ENCODE measurements at places on chromosomes 2 and 18. TPM values are rescaled to one million over a fixed set of nuclear protein-coding genes. Genes with fewer than 3 reads are reported as not detected.

DNA sequence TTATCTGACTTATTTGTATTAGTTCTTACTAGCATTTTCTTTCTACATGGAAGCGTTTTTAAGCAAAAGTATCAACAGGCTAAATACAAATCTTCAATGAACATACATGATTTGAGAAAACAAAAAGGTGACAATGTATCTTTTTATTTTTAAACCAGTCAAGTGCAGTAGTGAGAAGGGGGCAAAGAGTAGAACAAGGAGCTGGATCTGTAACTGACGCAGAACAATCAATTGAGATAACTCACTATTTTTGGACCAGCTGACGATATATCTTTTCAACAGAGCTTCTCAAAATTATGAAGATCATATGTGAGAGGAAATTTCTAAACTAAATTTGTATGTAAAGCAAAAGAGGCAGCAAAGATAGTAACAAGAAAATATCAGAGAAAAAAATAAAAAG lies 15.5 kb downstream of the NCKAP1 start:
- no peaks in the 10 kb centered on the region for H3K36me3 ChIP-seq
- no peak for DNase-seq
- H3K4me3 ChIP-seq, result peak overlapping the region; percentile 2
- H3K27ac ChIP-seq, result peak overlapping the region; percentile 83

GRCh38 chr18:30280861-30281470 lies 761.6 kb downstream of the DSC3 start:
- peak; percentile 80 for DNase-seq
- H3K4me3 ChIP-seq, result no peak overlapping the region
- no peaks in the 10 kb centered on the region for H3K27me3 ChIP-seq
- no peaks in the 10 kb centered on the region for H3K4me1 ChIP-seq

The CTAGE1 gene
- not detected for total RNA-seq

DNA sequence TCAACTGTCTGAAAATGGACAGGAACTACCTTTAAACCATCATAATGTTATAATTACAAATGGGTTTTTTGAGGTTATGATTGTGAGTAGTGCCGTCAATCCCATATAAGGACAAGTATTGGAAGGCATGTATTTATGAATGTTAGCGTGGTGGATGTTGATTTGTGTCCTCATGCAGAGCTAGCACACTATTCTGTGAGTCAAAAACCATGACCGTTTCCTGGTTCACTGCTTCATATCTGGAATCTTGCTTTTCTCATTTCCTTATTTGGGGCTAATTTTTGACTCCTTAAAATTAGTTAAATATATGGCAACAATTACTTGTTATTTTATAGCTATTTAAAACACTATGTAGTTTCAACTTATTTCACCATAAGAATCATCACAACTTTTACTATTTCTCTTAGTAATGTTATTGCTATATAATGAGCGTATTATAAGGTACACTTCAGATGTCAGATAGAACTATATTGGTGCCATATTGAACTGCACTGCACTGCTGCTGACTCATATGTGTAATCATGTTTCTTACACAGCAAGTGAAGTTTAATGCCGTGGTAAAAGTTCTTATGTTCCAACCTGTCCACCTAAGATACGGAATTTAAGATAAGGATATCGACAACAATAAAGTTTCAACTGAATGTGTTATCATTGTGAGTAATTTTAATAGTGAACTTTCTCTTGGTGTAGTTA lies 192.8 kb downstream of the PTGR3 start:
- H3K4me3 ChIP-seq, result no peak overlapping the region
- DNase-seq, result no peak
- no peak overlapping the region for H3K27ac ChIP-seq
- H3K4me1 ChIP-seq, result peaks cover 15% of the 10 kb centered on the region

The HES6 gene
- 8.8 TPM for total RNA-seq

GRCh38 chr2:25279091-25279651 lies 62.6 kb downstream of the DNMT3A start:
- no peak overlapping the region for H3K4me3 ChIP-seq
- no peak overlapping the region for H3K27ac ChIP-seq
- H3K4me1 ChIP-seq, result peaks cover 30% of the 10 kb centered on the region
- peaks cover 9% of the 10 kb centered on the region for H3K36me3 ChIP-seq

DNA sequence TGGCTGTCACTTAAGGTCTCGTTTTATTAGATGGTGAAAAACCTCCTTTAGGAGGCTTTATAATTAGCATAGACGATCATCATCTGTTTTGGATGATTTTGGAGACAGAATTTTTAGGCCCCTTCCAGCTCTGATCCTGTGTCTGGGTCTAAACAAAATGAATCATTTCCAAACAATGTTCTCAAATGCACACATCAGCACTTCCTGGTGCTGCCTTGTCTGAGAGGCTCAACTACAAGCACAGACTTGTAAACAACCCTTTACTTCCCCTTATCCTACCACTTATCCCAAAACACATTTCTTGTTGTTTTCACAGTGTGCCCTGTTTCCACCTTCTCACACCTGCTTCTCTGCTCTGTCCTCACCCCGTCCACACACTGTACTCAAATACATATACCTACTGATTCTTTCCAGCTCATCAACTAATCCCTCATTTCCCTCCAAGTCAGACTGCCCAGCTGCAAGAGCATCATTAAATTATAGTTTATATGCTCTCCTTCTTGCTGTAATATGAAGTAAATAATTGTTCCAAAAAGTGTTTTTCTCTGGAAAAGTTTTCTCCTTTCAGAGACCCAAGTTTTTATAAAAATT lies 71.2 kb upstream of the COL3A1 start:
- no peak overlapping the region for H3K4me3 ChIP-seq
- H3K4me1 ChIP-seq, result no peaks in the 10 kb centered on the region
- no peaks in the 10 kb centered on the region for H3K36me3 ChIP-seq
- no peaks in the 10 kb centered on the region for H3K27me3 ChIP-seq

DNA sequence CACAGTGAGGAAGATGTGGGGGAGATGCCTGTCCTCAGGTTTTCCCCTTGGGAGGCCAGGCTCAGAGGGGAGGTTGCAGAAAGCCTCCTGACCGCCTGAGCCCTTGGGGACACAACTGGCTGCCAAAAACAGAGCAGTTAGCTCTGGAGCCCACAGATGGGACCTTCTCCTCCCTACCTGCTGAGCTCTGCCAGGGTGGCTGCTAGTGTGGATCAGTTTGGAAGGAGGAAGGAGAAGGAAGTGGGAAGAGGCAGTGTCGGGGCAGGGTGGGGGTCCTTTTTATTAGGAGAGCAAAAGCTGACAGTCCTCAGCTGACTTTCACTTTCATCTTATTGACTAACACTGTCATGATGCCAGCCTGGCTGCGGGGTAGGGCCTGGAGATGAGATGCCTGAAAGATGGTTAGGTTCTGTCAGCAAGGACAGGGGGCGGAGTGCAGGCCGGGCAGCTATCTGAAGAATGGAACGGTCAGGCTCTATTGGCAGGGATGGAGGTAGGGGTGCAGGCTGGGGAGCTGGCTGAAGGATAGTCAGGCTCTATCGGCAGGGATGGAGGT lies 188.5 kb upstream of the HDAC4 start:
- H3K27ac ChIP-seq, result no peak overlapping the region
- H3K4me3 ChIP-seq, result no peak overlapping the region
- H3K27me3 ChIP-seq, result no peaks in the 10 kb centered on the region
- DNase-seq, result no peak
- H3K4me1 ChIP-seq, result no peaks in the 10 kb centered on the region

The IMPACT gene
- 15.6 TPM for total RNA-seq

DNA sequence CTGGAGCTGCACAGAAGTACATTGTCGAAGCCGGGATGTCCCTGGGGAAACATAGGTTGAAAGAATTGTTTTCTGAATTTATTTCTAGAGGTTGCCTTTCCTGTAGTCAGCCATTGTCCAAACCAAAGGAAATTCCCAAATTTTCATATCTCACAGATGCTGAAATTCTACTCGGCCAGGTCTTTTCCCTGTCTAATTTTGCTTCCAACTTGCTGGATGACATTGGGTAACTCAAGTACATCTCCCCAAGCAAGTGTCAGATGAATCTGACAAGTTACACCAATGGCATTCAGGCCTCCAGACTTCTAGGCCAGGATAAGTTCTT lies 47.5 kb upstream of the ROCK2 start:
- H3K4me3 ChIP-seq, result no peak overlapping the region
- H3K27ac ChIP-seq, result peak overlapping the region; percentile 80
- DNase-seq, result no peak
- no peaks in the 10 kb centered on the region for H3K36me3 ChIP-seq

GRCh38 chr2:239025951-239026461 lies 178.1 kb downstream of the TWIST2 start:
- H3K4me3 ChIP-seq, result no peak overlapping the region
- H3K27me3 ChIP-seq, result no peaks in the 10 kb centered on the region
- no peak overlapping the region for H3K27ac ChIP-seq
- H3K36me3 ChIP-seq, result no peaks in the 10 kb centered on the region
- no peaks in the 10 kb centered on the region for H3K4me1 ChIP-seq
- DNase-seq, result no peak

DNA sequence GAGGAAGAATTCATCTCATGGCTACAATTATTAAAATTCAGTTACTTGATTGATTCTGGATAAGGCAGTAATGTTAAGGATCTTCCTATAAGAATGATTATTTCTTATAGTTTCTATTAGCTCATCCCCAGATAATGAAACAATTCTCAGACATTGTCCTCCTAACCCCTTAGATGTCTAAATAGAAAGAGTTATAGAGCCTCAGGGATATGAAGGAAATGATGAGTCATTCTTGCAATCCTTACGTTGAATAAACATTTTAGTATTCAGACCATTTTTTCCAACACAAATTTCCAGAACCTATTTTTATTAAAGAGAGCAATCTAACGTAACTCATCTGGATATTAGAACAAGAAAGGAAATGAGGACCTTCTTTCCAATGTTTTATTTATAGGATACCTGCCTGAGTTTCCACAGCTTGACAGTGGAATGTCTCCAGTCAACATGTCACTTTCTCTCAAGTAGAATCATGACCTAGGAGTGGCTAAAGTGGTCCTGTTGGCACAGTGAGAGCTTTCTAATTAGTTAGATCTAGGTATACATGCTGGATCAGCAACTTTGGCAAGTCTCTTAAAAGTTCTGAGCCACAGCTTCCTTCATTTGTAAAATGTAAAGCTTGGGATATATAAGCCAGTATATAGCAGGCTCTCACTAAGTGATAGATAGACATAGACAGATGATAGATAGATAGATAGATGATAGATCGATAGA lies 88.0 kb upstream of the RAB27B start:
- H3K4me1 ChIP-seq, result no peaks in the 10 kb centered on the region
- no peak overlapping the region for H3K27ac ChIP-seq
- peak; percentile 21 for DNase-seq
- no peaks in the 10 kb centered on the region for H3K27me3 ChIP-seq

DNA sequence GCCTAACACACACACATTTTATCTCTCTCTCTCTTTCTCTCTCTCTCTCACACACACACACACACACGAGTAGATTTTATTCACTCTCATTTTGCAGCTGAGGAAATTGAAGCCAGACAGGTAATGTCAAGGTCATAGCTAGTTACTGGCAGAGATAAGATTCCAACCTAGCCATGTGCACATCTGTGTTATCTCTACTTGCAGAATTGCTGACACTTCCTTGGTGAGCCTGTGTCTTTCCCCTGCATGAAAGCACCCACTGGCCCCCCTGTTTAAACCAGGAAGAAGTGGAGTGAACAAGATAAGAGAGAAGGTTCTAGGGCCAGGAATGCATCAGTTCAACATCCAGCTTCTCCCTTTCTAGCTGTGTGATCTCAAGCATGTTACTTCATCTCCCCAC lies 423.7 kb downstream of the TXNL1 start:
- no peak overlapping the region for H3K4me3 ChIP-seq
- no peak for DNase-seq
- H3K27me3 ChIP-seq, result no peaks in the 10 kb centered on the region
- no peaks in the 10 kb centered on the region for H3K36me3 ChIP-seq
- H3K27ac ChIP-seq, result no peak overlapping the region

The SH3RF3 gene
- total RNA-seq, result 1.4 TPM

The KCNE4 gene
- total RNA-seq, result 0.21 TPM

The FRZB gene
- total RNA-seq, result 9.6 TPM

DNA sequence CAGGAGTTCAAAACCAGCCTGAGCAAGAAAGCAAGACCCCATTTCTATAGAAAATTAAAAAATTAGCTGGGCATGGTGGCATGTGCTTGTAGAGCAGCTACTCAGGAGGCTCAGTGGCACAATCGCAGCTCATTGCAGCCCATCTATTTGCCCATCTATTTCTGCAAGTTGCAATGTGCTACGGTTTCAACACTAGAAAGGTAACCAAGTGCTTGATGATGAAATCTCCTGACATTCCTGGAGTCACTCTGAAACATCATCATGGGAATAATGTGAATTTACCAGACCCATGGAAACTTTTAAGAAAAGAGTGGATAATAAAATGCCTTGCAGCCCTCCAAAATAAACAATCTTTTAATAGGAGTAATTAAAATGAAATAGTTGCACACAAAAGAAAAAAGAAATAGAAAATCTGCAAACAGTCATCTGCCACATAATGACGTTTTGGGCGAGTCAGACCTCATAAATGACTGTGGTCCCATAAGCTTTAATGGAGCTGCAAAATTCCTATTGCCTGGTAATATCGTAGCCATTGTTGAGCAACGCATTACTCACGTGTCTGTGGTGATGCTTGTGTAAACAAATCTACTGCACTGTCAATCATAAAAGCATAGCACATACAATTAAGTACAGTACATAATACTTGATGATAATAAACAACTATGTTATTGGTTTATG lies 46.6 kb upstream of the AMMECR1L start:
- no peak overlapping the region for H3K27ac ChIP-seq
- no peak overlapping the region for H3K4me3 ChIP-seq

The SKA1 gene
- total RNA-seq, result 3.0 TPM

DNA sequence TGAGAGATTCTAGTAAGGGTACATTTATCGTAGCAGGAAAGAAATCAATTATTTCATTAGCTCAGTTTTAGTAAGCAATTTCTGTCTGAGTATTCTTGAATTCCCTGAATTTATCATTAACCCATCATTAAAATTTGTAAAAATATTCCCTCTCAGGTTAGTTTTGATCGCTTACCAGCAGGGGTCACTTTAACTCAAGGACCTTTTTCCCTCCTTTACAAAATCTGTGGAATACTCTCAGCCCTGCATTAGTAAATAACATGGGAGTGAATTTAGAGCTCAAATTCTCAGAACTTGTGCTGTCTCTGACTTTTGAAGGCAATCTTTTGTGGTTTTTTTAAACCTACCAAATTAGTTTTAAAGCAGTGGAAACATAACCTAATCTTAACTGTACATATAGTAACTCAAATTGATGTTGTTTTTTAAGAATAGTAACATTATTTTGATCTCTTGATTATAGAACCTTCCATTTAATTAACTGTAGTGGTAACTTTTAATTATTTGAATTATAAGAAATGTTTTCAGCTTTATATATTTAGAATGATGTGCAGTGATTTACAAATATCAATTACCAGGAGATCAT lies 97.2 kb downstream of the AGPS start:
- H3K4me3 ChIP-seq, result no peak overlapping the region
- H3K27ac ChIP-seq, result no peak overlapping the region
- H3K27me3 ChIP-seq, result no peaks in the 10 kb centered on the region

The VSNL1 gene
- total RNA-seq, result 3.9 TPM

GRCh38 chr2:15588329-15588919 lies 3.2 kb upstream of the DDX1 start:
- H3K4me1 ChIP-seq, result peaks cover 14% of the 10 kb centered on the region
- no peaks in the 10 kb centered on the region for H3K36me3 ChIP-seq
- DNase-seq, result peak; percentile 74
- H3K27me3 ChIP-seq, result no peaks in the 10 kb centered on the region
- H3K27ac ChIP-seq, result no peak overlapping the region

The TAF4B gene
- total RNA-seq, result 8.2 TPM
